ENCODE measurements at places on chromosomes 4 and X. TPM values are rescaled to one million over a fixed set of nuclear protein-coding genes. Genes with fewer than 3 reads are reported as not detected.

Gene SLC6A14
- total RNA-seq, result 0.28 TPM

Gene CT45A1
- not detected for total RNA-seq

DNA sequence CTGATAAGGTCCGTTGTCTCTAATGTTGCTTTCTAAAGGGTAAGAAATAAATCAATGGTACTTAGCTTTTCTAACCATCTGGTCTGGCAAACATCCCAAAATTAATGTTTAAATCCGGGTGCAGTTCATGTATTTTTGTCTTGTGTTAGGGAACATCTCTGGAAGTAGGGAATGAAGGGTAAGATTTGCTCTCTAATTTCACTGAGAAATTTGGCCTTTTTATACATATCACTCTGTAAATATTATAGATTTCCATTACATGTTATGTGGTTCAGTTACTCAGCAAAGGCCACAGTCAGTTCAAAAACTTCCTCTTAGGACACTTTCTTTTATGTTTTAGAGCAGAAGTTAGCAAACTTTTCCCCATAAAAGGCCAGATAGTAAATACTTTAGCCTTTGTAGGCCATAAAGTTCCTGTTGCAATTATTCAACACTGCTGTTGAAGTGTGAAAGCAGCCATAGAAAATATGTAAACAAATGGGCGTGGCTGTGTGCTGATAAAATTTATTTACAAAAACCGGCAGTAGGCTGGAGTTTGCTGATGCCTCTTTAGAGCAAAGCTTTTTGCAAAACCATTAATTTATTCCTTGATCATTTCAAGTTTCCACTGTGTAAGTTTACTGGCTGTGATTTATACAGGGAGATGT, 218.1 kb downstream of the ANTXR2 start:
- DNase-seq, result no peak

GRCh38 chr4:8165374-8165896, 6.8 kb upstream of the ABLIM2 start:
- DNase-seq, result no peak

- DNase-seq, result no peak
Observed at GRCh38 chr4:92885632-92886031, 581.9 kb downstream of the GRID2 start.

DNA sequence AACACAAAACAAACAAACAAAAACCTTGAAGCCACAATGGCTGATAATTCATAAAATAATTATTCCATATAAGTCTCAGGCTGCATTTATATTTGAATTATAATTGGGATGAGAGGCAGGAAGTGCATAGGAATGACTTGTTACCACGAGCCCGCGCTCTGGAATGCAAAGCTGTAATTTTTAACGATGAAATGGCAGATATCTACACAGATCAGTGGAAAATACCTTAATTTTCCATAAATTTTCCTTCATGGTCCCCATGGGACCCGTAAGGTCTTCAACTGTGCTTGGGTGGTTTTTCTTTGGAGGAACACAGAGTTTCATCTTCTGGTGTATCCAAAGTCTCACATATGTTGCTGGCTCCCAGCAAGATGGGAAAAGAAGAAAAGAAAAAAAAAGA, 226.8 kb downstream of the SHOX start:
- DNase-seq, result no peak

- DNase-seq, result peak; percentile 14
Observed at GRCh38 chrX:125205133-125205917, 114.3 kb upstream of the TEX13C start.

- DNase-seq, result no peak
Observed at GRCh38 chr4:17170131-17170530, 271.7 kb upstream of the LDB2 start.

Measured in mucosa of descending colon (tissue), 3 donors.